ENCODE measurements at places on chromosomes 11 and 22. TPM values are rescaled to one million over a fixed set of nuclear protein-coding genes. Genes with fewer than 3 reads are reported as not detected.

The CLCF1 gene
- polyA plus RNA-seq: 4.6 TPM

DNA sequence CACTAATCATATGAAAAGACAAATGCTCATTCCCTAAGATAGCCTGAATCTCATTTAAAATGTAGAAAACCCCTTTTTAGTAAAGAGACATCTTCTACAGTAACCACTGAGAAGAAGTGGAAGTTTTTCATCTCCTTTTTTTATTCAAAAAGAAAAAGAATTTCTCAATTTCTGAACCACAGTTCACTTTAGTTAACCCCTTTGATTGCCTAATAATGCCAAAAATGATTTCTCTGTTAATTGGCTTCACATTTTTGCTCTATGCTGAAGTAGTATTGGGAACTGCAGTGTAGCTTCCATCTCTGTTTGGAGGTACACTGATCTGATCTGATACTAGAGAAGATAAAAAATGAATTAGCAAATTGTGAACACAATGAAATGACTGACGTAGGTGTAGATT is 58.3 kb downstream of the CD44 start:
- DNase-seq: no peak

DNA sequence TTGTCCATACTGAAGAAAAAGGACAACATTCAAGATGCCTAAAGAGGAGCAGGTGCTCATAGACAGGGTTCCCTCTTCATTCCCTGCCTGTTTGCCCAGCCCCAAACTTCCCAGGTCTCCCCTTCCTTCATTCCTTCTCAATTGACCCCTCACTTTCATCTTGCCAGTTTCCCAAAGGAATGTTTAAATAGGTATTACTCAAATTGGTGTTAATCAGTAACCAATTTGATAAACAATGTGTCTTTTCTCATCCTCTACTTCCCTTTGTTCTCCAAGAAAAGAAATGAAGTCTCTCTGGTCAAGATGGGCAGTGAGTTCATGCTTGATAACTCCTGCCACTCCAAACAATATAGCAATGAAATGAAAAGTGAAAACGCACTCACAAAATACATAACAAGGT is 101.9 kb downstream of the TMPRSS5 start:
- DNase-seq: no peak

GRCh38 chr11:84870486-84870885 is 756.7 kb downstream of the DLG2 start:
- DNase-seq: no peak

DNA sequence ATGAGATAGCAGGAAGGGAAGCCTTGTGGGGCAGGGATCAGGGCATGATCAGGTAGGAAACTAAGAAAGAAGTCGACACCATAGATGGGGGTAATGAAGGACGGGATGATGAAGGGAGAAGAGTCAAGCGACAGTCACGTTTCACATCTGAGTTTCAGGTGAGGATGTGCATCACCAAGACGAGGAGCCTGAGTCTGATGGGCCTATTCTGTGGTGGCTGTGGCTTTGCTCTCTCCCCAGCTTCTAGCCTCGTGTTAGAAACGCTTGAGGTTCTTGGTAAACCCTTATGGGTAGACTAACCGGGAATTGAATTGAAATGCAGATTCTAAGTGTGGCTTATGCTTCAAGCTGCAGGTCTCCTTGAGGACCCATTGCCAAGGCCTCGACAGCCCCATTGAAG is 45.6 kb upstream of the LMO1 start:
- no peak for DNase-seq

GRCh38 chr22:32164075-32164860 is 5.2 kb upstream of the C22orf42 start:
- no peak for DNase-seq

Data from CD8-positive, alpha-beta memory T cell (primary cell).